ENCODE measurements at places on chromosomes 6 and 20. TPM values are rescaled to one million over a fixed set of nuclear protein-coding genes. Genes with fewer than 3 reads are reported as not detected.

Gene CCR6
- total RNA-seq = not detected

Gene PDE7B
- 12.4 TPM for total RNA-seq

Gene TPBG
- 20.0 TPM for total RNA-seq

Gene TAF11
- 24.2 TPM for total RNA-seq

Gene BPIFB2
- total RNA-seq = not detected

Gene SLC17A1
- not detected for total RNA-seq

Gene TFAP2B
- not detected for total RNA-seq

Gene MYH7B
- not detected for total RNA-seq

Gene PLEKHG1
- 0.28 TPM for total RNA-seq

Gene NOTCH4
- total RNA-seq = 2.2 TPM
